EL (cell line): ENCODE measurements at places on chromosomes 1 and 21.

DNA sequence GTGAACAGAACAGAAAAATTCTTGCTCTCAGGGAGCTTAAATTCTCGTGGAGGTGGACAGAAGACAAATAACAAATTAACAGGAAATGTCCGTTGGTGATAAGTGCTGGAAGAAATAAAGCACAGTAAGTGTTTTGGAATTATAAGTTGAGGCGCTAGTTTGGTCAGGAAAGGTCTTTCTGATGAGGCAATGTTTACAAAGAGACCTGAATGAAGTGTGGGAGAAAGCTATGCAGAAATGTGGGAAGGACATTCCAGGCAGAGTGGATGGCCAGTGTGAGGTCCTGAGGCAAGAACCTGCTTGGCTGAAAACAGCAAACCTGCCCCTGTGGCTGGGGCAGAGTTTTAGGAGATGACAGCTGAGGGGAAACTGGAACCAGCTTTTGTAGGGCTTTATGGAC lies 23.3 kb downstream of the NGF start:
- DNase-seq, result peak; percentile 95

DNA sequence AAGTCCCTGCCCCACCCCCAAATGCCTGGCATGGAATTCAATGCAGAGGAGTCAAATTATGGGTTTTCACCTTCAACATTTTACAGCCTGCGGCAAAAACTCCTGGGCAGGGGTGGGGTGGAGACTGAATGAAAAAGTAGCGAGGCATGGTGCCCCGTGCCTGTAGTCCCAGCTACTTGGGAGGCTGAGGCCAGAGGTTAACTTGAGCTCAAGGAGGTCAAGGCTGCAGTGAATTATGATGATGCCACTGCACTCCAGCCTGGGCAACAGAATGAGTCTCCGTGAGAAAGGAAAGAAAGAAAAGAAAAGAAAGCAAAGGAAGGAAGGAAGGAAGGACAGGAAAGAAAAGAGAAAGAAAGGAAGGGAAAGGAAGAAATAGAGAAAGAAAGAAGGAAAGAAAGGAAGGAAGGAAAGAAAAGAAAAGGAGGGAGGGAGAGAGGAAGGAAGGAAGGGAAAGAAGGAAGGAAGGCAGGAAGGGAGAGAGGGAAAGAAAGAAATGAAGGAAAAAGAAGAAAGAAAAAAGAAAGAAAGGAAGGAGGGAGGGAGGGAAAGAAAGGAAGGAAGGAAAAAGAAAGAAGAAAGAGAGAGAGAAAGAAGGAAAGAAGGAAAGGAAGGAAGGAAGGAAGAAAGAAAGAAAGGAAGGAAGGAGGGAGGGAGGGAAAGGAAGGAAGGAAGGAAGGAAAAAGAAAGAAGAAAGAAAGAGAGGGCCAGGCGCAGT lies 11.1 kb downstream of the LEMD1 start:
- DNase-seq, result no peak

DNA sequence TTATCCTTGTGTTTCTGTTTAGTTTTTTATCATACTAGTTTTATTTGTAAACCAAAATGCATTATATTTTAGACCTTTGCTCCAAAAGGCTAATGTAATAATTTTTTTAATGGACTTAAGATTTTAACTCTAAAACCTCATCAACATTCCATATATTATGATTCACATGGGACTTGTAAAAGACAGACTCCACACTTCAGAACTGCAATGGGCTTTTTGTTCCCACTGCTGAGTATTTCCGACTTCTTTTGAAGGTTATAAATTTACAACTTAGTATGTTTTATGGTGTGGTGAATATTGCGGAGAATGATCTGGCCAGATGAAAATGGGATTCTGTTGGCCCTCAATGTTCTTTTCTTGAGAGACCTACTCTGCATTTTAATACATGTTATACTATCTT lies 678.5 kb downstream of the USP25 start:
- peak; percentile 20 for DNase-seq

GRCh38 chr1:37719572-37720195 lies 27.4 kb downstream of the CDCA8 start:
- no peak for DNase-seq

GRCh38 chr1:153698923-153699714 lies 20.6 kb downstream of the NPR1 start:
- peak; percentile 73 for DNase-seq

DNA sequence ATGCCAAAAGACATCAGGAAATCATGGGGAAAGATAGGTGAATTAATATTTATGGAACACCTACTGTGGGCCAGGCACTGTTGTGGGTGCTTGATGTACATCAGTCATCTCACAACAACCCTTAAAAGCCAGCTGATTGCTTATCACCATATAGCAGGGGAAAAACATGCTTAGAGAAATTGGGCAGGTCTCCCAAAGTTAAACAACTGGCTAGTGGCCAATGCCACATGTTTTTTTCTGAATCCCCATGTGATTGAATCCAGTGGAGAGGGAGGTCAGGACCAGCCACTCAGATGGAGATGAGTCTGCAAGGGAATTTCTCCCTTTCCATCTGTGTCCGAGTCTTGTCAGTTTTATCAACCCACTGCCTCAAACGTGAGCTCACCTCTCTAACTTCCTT lies 33.5 kb downstream of the UTP25 start:
- no peak for DNase-seq

- peak; percentile 51 for DNase-seq
These were observed 2.5 kb upstream of the PCBP3 start for GRCh38 chr21:45640888-45641479.

DNA sequence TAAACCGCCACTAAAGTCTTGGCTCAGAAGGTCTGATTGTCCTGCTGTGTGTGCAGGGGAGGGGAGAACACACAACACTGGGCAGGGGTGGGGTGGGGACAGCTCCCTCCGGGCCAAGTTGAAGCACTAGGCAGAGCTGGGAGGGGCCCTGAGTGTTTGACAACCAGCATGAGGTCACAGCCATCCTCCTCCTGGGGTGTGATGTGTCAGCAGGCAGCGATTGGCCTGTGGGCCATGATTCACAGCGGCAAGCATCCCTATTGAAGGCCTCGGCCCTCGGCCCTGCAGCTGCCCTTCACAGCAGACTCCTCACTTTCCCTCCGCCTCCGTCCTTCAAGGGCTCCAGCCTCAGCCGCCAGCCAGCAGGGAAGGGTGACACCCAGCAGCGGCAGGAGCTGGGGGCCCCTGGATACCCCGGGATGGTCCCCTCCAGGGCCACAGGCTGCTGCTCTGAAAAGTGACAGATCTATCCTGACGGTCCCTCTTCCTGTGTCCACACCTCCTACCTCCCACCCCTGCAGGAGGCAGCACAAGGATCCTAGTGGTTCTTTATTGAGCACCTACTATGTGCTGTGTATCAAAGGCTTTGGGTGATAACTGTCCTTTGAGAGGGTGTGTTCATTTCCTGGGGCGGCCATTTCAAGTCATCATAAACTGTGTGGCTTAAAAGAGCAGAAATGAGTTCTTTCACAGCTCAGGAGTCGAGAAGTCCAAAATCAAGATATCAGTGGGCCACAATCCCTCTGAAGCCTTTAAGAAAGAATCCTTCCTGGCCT lies 66.0 kb upstream of the SLC25A33 start:
- DNase-seq, result peak; percentile 95

DNA sequence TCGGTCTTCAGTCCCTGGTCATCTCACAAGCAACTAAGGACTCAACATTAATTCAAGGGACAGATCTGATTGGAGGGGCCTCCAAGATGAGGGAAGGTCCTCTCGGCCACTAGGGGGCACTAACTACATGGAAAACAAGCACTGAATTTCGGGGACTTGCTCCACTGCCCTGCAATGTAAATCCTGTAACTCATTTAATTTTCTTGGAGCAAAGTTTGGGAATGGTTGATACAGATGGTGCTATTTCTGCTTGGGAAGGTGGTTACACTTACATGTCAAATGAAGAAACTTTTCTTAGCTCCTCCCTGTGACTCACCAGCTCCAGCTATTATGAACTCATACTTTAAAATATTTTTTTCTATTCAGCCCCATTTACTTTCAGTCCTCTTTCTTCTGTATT lies 97.4 kb upstream of the KCNJ15 start:
- peak; percentile 75 for DNase-seq

DNA sequence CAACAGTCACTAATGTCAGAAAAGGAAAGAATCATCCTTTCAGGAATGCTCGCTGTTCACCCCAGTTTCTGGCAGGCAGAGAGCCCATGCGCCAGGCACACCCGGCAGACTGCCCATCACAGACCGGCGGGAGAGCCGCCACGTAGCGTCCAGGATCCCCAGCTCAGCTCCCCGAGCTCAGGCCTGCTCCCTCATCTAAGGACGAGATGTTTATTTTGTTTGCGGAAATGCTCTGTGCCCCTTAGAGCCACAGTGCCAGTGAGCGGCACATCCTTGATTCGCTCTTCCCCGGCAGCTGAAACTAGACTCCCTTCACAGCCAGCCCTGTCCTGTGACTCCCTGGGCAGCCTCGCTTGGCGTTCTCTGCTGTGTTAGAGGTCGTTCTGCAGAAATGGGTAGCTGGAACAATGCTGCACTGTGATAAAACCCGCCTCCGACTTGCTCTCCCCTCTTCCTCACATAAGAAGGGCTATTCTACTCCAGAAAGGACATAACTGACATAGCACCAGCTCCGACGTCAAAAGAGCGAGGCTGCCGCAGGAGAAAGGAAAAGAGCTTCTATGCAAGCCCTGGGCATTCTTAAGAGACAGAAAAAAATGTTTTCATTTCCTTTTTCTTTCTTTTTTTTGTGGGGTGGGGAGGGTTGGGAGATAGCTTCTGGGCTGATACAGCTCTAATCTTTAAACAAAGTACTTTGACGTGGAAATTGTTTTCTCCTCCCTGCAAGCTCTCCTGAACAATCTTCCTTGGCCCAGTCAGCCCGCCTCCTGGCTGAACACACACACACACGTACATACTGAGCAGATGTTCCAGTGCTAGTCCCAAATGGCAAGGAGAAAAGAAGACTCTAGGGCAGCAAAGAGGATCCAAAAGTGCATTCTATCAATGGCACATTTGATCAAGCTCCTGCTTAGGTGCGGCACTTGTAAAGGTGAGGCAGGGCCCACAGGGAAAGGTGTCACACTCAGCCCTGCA lies 37.2 kb downstream of the MRAP start:
- DNase-seq, result no peak

DNA sequence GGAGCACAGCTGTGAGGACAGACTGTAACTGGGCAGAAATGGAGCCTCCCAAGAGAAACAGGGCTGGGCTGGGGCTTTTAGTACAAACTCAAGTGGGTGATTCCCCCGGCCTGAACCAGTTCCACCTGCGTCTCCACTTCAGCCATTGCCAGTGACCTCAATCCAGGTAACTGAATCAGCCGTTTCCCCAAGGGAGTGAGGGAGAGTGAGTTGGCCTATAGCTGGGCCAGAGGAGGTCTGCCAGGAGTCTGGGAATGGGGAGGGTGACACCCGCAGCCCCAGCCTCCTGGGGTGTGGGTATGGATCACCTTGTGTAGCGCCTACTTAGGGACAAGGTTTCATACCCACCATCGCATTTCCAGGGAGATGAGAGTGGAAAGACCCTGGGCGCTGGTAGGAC lies 8.5 kb downstream of the SLC26A9 start:
- DNase-seq, result no peak

GRCh38 chr1:104855550-104855949 lies 1105.9 kb downstream of the AMY1C start:
- DNase-seq, result no peak

DNA sequence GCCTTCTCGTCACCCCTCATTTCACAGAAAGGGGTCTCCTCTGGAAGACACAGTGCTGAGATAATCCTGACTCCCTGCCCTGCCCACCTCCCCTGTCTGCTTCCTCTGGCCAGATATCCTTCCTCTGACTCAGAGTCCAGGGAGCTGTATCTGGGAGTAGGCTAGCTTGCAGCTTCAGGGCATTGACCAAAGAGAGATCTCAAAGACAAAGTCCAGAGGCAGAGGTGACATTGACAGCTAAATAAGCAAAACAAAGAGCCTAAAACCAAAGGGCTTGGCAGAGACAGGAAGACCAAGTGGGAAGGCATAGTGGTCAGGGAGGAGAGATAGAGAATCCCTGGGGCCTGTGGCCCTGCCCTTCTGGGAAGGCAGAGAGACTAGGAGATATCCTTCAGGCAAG lies 64.9 kb downstream of the TNR start:
- DNase-seq, result no peak

GRCh38 chr21:36860736-36861594 lies 105.5 kb downstream of the HLCS start:
- DNase-seq, result peak; percentile 91

- peak; percentile 73 for DNase-seq
These were observed 8.0 kb upstream of the ANGPTL3 start for GRCh38 chr1:62589321-62589720.

GRCh38 chr1:245420926-245421325 lies 266.1 kb downstream of the KIF26B start:
- no peak for DNase-seq

DNA sequence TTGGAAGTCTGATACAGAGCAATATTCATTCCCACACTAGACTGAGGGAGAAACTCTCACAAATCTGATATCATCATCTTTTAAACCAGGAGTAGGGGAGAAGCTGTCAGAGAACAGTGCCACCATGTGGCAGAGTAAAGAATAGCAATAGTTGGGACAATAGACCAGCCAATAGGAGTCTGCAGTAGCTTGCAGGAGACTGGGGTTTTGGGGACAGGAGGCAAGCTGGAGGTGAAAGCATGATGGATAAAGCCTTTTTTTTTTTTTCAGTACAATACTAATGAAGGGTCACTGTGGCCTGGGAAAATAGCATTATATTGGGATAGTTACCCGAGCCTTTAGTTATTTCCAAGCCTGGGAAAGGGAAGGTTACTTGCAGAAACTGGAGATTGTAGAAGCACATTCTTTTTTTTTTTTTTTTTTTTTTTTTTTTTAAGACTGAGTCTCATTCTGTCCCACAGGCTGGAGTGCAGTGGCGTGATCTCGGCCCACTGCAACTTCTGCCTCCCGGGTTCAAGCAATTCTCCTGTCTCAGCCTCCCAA lies 120.7 kb downstream of the S1PR1 start:
- DNase-seq, result peak; percentile 79

GRCh38 chr1:116472431-116472961 lies 98.3 kb downstream of the CD58 start:
- DNase-seq, result no peak

GRCh38 chr21:42663860-42664535 lies 10.6 kb downstream of the PDE9A start:
- DNase-seq, result no peak

GRCh38 chr1:55246896-55247295 lies 31.7 kb upstream of the USP24 start:
- DNase-seq, result no peak

DNA sequence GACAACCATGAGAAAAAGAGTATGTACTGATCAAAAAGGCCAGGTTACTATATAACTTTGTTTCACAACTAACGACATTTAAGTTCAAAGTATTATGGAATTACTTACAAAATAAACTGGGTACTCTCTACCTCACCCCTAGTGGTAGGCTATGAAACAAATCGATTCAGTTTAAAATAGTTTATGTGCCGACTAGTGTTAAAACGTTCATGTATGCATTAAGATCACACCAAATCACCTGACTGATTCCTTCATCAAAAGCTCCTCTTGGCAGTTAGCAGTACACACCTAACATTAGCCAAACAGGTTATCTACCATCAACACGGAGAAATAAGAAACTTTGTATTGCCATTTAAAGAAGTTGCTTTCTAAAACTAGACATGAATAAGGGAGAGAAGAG lies 137.1 kb downstream of the AKT3 start:
- no peak for DNase-seq

- DNase-seq, result no peak
These were observed 63.0 kb upstream of the BACH1 start for GRCh38 chr21:29235714-29236197.
